ENCODE measurements at places on chromosomes 6 and 20.

GRCh38 chr20:40191573-40191972, 497.5 kb downstream of the MAFB start:
- DNase-seq: no peak

DNA sequence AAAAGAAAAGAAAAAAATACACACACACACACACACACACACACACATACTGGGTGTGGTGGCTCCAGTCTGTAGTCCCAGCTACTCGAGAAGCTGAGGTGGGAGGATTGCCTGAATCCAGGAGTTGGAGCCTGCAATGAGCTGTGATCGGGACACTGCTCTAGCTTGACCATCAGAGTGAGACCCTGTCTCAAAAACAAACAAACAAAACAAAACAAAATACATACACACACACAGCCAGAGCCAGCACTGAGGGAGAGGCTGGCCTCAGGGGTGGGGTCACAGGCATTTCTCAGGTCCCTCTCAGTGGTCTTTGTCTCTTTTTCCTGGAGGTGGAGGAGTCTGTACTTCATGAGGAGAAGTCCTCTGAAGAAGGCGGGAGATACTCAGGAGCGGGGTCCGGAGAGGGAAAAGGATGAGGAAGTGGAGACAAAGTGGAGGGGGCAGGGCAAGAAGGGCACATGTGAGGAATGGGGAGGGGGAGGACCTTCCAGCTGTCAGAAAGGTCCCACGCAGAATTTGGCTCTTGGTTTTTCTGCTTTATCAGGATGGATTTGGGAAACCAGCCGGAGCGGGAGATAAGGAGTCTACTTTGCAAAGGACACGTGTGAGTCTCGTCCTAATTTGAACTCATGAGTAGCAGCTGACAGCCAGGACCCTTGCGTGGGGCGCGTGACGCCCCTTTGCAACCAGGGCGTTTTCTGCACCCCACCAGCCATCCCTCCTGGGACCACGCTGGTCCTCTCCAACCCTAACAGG, 7.7 kb upstream of the MICB start:
- no peak for DNase-seq

DNA sequence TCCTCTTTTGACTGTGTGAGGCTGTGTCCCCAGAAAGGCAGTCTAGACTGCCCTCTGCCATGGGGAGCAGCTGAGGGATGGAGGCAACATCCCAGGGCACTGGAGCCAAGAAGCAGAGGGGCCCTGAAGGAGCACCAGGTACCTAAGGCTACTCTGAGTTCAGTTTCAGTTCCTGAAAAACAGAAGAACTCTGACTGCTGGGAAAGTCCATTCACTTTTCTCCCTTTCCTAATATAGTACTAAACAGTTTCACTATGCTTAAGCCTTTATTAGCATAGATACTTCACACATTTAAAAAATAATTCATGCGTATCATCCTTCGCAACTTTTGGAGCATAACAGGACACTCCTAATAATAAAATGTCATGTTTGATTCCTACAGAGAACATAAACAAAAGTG, 130.0 kb downstream of the FOXC1 start:
- peak; percentile 59 for DNase-seq

DNA sequence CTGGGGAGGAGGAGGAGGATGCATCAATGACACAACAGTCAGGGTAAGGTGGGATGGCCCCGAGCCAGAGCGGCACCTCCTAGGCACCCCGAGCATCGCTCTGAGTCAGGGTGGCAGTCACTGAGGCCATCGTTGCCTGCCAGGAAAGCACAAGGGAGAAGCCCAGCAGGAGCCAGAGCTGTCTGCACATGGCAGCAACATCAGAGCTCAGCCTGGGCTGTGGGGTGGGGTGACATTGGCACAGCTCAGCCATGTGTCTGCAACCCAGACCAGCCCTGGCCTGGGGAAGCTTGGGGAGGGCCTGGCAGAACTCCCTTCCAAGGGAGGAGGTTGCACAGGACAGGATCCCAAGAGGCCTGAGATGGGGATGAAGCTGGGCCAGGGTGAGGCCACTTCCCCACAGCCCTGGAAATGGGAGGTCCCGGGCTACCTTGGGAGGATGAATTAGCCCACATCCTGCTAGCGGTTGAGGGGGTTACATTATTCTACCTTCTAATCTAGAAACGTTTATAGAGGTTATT, 255.6 kb downstream of the MAFB start:
- DNase-seq: no peak

DNA sequence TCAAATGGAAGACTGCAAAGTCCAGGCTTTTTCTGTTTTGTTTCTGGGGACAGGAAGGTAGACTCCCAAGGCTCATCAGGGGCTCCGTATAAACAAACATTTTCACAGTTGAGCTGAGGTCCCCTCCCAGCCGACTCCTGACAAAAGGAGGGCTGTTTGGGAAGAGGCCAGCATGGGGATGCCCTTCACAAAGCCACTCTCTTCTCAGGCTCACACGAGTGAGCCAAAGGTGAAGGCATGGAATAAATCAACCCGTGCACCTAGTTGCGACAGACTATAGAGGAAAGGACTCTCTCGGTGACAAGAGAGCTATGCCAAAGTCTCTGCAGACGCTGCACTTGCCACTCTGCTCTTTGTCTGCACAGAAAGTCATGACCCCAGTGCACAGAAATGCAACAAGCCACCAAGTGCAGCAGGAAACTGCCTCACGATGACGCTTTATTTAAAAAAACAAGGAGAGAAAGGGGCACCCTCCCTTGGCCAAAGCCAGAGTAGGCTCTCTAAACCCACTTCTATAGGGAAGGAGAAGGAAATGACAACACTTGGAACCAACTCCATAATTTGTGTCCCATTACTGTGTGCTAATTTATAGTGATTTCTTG, 21.0 kb downstream of the JAG1 start:
- no peak for DNase-seq

DNA sequence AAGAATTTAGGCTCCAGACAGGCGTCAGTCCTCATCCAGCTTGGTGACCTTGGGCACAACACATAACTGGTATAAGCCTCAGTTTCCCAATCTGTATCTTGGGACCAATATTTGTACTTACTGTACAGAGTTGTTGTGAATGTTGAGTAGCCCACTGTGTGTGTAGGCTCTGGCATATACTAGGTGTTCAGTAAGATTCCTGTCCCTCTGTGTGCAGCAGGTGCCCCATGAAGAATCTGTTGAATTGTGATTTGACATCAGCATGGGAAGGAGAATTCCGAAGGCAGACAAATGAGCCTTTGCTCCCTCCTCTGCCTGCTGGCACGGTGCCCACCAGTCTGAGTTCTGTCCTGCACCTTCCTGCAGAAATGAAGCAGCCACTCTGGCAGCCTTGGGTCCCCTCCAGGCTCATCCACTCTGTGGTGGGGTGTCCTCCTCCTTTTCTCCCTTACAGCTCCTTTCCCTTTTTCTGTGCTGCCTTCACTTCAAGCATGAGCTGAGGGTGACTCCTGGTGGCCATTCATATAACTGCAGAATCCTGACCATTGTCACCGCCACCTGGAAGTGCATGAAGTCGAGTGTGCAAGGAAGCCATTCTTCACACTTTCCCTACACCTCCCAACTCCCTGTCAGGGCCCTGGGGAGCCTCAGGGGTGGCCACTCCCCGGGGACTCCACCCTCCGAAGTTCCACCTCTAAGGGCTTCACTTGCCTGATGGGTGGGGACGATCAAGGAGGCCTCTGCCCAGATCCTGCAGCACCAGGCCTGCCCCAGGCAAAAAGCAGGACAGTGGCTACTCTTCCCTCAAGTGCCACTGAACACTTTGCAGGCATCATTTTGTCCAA, 48.2 kb downstream of the MRPL14 start:
- peak; percentile 51 for DNase-seq

DNA sequence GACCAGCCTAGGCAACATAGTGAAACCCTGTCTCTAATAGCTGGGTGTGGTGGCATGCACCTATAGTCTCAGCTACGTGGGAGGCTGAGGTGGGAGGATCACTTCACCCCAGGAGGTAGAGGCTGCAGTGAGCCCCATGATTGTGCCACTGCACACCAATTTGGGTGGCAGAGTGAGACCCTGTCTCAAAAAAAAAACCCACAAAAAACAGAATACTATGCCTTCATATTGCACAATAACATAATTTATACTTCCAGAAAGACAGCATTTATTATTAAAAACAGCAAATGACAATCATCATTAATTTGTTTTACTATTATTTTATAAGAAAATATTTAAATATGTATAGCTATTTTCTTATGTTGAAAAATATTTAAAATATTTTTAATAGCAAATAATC, 30.0 kb upstream of the CARMIL1 start:
- DNase-seq: no peak

DNA sequence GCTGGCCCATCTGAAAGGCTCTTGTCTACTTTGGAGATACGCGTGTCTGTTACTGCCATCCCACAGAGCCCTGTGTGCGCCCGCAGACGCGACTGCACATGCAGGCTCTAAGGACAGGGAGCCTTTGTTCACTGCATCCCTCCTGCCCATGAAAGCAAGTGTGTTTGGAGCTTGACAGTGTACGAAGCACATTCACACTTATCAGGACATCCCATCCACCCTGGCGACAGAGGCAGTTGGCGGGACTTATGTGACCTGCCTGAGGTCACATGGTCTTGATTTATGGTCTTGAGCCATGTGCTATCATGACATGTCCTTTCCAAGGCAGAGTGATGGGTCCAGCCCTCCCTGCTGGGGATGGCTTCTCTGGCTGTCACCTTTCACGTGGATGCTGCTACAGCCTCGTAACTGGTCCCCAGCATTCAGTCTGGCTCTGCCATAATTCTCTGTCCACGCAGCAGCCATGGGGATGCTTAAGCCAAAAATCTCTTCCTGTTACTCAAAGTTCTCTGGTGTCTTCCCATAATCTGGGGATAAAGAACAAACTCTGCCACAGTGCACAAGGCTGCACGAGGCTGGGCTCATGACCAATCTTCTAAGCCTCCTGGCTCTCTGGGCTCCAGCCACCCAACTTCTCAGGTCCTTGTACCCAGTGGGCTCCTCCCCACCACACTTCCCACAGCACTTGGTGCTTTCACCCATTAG, 36.3 kb upstream of the FAM83D start:
- no peak for DNase-seq

DNA sequence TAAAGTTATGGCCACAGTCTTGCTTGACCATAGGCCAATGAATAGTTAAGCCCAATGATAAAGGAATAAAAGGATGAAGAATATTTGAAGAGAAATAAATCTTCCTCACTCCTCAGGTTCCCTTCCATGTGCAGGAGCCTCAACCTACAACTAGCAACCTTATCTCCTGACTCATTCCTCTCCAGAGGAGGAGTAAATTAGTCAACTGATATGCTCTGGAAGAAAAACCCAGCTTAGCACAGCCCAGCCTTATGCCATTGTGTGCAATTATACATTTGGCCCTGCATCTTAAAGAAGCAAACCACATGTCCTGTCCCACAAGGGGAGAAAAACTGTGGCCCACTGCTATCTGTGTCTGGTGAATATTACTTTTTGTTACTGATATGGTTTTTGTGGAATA, 82.1 kb downstream of the PHIP start:
- DNase-seq: no peak

DNA sequence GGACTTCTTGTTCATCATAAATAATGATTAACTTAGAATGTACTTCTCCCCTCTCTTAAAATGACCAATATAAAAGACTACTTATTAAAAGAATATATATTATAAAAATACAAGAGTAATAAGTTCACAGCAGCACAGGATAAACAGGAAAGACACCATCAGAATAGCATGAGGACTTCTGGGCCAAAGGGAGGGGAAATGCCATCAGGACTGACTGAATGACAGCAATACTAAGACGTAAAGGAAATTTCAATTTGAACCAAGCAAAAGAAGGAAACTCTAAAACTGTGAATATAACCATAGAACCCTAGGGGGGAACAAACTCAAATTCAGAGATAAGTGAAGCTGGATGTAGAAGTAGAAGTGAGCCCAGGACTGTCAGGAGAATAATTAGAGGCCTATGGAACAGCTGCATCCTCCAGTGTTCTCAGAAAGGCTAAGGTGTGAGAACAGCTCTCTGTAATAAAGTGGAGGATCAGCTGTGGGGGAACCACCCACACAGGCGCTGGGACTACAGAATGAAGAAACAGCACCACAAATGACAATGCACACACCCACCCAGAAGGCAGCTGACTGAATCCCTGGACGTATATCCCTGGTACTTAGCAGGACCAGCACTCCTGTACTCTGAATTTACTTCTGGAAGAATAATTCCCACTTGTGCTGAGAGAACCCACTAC, 37.8 kb downstream of the ZHX3 start:
- DNase-seq: no peak

- no peak for DNase-seq
Measured at GRCh38 chr6:27693766-27694546, 218.2 kb downstream of the OR2B2 start.

DNA sequence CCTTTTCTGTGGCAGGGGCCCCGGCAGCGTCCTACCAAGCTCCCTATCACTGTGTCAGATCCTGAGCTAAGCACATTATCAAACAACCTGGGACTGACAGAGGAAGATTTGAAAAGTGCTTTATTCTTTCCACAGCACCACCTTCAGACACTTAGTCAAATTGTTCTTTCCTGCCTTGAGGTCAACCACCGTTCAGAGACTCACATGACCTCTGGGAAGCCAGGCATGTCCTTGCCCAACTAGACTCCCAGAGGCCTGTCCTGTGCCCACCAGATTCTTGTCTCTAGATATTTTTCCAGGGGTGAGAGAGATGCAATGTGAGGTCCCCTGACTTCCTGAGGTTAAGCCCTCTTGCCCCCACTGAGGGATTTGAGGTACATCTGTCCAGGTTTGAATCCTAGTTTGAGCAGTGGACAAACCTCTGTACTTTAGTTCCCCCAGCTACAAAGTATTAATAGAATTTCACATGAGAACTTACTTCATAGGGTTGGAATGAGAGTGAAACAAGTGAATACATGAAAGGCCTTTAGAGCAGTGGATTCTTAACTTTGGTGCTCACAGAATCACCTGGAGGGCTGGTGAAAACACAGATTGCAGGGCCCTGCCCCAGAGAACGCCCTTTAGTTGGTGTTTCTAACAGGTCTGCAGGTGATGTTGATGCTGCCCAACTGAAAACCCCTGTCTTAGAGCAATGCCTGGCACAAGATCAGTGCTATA, 179.8 kb downstream of the CLIC5 start:
- DNase-seq: no peak

DNA sequence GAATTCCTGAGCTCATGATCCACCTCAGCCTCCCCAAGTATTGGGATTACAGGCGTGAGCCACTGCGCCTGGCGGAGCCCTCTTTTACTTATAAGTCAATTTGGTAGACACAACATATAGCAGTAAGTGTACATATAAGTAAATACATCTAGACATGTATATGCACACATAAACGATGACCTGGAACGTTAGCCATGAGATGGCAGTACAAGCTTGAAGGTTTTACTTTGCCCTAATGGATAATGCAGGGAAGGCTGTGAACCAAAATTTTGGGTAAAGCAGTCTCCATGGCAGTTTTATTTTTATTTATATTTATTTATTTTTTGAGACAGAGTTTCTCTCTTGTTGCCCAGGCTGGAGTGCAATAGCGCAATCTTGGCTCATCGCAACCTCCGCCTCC, 2.4 kb upstream of the GNMT start:
- no peak for DNase-seq

DNA sequence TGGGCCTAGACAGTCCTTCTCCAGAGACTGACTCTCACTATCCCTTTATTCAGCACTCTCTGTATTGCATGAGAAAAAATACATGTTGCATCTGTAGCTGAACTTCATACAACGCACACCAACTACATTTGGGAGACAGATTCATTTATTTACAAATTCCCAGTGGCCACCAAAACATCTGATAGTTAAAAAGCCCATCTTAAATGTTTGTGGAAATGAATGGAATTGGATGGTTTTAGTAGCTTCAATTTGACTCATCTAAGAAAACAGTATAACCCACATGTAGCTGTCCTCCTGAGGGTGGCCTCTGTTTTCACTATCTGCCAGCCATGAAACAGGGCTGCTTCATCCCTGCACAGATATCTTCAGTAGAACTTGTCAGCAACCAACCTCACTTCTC, 116.3 kb downstream of the PCSK2 start:
- DNase-seq: no peak

All from GM18507 (cell line).